ENCODE measurements at places on chromosomes 6 and 20.

DNA sequence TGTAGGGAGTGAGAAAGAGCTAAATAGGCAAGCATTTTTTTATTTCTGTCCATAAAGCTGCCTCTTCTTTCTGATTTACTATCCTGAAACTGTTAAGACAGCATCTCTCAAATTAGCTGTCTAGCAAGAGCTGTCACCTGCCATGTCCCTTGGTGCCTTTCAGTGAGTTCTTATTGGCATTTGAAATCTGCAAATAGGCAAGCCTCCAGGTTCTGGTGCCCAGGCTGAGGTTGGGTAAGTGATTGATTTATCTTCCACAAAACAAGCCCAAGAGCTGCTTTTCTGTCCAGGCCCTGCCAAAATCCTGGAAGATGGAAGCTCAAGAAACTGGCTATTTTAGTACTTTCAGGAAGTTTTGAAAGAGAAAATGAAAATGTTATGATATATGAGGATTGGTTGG is 22.4 kb downstream of the MANEA start:
- DNase-seq, result no peak

DNA sequence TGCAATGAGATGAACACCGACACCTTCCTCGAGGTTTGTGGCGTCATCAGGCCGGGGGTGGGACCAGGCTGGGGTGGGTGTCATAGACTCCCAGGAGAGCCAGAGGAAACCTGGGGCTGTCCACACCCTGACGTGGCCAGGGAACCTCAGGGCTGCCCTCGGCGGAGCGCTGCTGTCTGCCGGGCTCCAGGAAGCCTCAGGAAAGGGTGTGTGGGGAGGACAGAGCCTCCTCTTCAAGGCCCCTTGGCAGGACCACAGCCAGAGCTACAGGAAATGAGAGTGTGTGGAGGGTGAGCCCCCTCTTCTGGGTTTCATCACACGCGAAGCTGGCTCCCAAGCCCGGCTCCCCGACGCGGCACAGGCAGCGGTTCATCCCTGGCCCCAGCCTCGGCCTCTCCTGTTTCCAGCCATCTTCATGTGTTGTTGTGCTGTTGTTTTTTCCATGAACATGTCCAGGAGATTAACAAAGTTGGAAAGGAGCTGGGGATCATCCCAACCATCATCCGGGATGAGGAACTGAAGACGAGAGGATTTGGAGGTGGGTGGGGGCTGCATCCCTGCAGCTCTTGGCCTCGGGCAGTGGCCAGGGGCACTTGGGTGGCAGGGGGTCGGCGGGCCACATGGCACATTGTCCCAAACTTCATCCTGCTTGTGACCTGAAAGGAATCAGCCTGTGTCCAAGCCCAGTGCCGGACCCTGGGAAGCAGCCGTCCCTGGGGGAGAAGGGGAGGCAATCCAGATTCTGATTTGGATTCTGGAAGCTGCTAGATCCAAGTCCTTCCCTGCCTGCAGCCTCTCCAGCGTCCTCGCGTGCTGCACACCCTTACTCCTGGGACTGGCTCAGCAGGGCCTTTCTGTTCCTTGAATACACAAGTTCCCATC is 6.4 kb downstream of the NPEPL1 start:
- DNase-seq, result no peak

- DNase-seq, result no peak
These were observed 44.1 kb downstream of the SAMD3 start for GRCh38 chr6:130178692-130179091.

DNA sequence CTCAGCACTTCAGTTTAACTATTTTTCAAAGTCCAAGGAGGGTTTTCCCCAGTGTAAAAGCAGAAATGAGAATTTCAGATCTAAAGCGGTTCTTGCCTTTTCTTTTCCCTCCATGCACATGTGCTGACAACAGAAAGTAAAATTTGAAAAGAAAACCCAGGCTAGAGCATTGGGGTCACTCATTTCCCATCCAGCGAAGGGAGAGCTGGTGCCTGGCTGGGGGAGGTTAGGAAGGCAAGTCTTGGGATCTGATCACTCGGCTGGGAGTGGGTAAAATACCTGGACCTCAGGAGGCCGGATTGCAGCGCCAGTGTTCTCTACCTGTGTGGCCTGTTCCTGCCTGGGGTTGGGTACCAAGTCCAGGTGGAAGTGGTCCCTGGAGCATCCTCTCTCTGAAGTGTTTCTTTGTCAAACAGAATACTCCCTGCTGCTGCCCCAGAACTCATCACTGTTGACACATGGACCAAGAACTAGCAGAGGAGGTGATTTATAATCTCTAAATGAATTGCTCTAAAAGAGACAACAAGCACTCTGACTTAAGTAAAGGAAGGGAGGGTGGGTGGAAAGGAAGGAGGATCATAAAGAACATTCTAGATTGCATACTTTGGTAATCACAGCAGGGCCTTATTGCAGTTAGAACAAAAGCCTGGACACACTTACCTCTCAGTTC is 136.0 kb downstream of the MTHFD1L start:
- DNase-seq, result no peak

DNA sequence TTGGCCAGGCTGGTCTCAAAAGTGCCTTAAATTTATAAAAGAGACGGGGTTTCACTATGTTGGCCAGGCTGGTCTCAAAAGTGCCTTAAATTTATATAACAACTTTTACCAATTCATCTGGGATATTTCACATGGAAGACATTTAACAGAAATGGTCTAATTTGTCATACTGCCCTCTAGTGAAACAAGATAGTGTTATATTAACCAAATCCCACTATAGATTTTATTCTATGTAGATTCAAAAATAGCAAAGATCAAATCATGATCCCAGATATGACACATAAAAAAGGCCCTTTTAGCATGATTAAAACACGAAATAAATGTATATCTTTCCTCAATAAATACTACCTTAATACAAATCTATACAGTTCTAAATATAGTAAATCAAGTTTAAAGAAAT is 102.8 kb upstream of the TFAP2D start:
- DNase-seq, result no peak

- DNase-seq, result no peak
These were observed 91.6 kb upstream of the RIPOR2 start for GRCh38 chr6:25027221-25027916.

GRCh38 chr6:13696226-13696625 is 15.4 kb downstream of the RANBP9 start:
- DNase-seq, result no peak

DNA sequence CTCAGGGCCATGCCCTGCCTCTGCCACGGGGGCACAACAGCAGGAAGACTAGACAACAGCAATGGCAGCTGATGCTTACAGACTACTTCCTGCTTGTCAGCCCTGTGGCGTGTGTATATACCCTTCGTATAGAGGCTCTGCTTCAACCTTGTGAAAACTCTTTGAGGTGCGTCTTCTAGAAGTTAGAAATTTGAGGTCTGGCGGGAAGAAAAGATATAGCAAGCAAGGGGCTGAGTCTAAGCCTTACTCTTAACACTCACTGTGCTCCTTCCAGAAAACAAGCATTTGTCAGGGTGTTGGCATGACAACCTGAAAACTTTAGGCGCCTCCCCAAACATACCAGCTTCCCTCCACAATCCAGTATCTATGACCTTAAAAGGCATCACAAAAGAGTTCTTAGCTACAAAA is 33.3 kb downstream of the JPH2 start:
- no peak for DNase-seq

DNA sequence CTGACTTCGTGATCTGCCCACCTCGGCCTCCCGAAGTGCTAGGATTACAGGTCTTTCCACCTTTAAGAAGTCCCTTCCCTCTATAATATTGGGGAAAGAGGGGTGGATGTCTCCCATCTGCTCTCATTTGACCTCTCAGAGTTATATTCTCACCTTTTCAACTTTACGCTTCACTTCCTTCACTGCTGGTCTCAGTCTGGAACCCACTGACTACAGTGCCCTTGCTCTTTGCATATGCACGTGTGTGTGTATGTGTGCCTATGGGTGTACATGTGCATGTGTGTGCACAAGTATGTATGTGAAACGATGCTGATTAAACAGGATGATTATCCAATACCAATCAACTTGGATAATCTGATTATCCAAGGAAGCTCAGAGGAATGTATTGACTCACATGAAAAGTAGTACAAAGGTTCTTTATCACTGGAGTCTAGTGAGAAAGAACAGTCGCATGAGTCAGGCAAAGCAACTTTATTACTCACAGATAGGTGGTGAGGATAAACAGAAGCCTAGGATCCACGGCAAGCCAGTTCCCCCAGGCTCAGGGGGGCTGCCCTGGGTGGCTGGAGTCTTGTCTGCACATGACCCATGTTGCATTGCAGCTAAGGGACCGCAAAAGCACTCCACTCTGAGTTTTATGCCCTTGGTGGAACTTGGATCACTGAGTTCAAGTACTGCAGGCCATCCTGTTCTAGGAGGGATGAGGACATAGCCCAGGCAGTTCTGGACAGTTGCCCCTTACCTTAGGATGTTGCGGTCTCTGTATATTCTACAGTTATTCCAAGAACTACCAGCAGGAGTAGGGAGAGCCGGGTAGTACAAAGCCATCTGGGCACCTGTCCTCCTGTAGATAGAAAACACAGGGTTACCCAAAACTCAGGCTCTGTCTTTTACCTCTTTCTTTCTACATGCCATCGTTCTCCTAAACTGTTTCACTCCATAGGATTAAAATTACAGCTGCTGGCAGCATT is 50.9 kb downstream of the SNRNP48 start:
- DNase-seq, result no peak

DNA sequence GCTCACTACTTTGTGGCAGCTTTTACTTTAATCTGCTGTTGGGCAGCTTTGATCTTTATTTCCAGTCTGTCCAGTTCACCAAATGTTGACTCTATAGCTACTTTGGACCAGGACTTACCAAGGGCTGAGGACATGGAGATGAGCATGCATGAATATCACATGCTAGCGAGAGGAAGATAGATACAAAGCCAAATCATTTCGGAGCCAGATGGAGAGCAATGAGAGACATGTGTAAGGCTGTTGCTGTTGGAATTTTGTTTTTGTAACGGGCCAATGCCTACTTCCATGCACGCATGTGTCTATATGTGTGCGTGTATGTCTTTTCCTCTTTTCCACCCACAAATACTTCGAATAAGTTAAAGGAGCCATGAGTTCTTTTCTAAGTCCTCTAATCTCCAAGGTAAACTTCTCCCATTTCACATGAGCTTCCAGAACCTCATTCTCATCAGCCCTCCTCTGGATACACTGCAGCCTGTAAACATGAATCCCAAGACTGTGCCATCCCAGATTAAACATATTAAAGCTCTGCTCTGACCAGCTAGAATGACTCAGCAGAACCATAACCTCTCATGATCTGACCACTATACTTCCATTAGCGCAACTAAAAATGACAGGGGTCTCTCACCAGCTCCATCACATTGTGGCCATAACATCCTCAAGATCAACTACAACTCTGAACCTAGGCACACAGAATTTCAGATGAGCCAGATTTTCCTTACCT is 160.7 kb downstream of the LRFN2 start:
- no peak for DNase-seq

DNA sequence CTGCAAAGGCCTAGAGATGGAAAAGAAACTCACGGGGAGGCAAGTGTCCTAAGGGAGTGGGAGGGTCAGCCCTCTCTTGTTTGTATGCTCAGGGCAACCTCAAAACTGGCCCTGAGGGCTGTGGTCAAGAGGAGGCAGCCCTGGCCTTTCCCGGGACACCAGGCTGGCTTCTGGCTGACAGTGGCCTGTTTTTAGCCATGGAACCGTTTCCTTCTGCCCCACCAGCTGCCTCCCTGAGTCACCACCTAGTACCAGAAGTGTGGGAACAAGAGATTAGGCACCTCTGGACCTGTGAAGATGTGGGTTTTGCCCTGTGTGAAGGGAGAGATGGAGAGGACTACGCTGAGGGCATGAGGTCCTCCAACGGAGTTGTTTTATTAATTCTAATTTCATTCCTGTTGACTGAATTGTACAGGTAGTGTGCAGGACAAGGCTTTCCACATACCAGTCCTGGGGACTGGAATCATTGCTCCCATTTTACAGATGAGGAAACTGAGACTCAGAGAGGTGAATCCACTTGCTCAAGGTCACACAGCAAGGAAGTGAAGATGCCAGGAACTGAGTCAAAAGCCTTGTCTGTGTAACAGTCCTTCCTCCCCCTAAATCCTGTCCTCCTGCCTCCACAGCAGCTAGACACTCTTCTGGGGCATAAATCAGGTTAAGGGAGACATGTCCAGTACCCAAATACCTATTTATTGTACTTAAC is 5.5 kb downstream of the FOXS1 start:
- no peak for DNase-seq

- no peak for DNase-seq
These were observed 39.1 kb downstream of the MDFI start for GRCh38 chr6:41677124-41677921.

DNA sequence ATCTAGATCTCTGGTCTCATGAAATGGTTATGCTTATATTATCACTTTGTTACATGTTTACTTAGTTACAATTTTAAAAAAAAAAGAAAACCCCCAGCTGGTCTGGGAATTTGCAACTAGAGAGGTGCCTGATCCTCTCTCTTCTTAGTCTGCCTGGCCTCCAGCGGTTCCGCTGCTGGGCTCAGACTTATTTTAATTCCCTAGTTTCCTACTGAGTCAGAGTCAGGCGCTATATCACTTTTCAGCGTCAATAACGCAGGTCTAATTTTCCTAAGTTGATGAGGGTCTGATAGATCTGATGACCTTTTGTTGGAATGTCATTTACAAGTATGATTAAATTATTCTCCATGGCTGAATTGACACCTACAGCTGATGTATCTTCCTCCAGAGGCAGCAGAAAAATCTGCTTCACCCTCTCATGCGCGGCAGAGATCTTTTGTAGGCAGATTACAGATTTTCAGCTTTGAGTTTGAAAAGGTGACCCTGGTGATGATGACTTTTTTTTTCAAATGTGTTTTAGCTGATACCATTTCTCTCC is 391.0 kb downstream of the CBLN4 start:
- no peak for DNase-seq

DNA sequence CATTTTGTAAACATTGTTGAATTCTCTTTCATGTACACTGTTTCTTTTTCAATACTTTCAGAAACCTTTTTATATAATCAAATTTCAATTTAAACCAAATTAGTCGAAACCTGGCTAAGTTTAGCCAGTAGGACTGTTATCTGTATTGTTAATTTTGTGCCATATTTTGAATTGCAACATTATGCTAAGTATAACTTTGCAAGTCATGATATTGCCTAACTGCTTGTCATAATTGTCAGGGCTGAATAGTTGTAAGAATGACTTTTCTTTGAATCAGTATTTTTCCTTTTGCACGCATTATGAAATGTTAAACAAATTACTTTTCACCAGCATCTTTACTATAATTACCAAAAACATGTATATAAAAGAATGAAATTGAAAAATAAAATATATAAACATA is 82.7 kb downstream of the SAMD3 start:
- no peak for DNase-seq

DNA sequence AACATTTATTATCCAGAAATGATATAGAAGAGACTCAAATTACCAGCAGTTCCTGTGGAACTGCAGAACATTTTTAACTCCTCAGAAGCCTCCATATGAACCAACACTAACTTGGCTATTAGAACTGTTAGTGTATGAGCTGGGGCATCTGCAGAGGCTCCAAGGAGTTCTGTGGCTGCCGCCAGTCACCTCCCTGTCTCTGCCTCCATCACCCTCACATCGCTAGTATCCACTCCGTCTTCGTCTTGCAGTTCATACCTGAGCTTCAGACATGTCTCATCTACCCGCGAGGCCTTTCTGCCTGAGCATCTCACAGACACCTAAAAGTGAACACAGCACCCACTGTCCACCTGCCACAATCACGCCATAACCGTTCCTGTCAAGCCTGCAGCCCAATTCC is 89.5 kb upstream of the CST7 start:
- DNase-seq, result no peak
